HT1080 (cell line): ENCODE measurements at places on chromosomes 7 and 10.

GRCh38 chr7:124072603-124073309 lies 39.9 kb upstream of the TMEM229A start:
- DNase-seq = peak; percentile 78

DNA sequence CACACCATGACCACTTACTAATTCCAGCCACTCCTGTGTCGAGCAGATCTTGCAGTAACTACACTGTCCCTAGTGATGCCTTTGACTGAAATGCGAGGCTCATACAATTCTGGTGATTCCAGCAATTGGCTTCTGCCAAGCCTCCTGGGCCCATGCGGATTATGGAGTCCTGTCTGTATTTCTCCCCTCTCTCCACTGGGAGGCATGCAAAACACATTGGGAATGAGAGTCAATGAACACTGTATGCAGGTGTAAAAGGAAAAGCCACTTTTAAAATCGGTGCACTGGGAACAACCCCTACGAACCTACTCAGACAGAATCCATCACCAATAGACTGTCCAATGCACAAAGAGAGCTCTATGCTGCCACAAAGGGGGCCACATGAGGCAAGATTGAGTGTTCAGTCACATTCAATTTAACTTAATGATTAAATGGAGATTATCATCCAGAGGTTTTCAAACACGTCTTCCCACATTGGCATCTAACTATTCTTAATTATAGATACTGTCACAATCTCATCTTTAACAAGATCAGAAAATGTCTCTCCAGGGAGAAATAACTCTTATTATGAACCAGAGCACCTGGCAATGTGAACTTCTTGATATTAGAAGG lies 550.6 kb downstream of the GLRX3 start:
- DNase-seq = no peak

- no peak for DNase-seq
Observed at GRCh38 chr7:123612024-123612423, 10.4 kb downstream of the ASB15 start.

GRCh38 chr7:156703209-156703608 lies 62.6 kb downstream of the RNF32 start:
- no peak for DNase-seq

DNA sequence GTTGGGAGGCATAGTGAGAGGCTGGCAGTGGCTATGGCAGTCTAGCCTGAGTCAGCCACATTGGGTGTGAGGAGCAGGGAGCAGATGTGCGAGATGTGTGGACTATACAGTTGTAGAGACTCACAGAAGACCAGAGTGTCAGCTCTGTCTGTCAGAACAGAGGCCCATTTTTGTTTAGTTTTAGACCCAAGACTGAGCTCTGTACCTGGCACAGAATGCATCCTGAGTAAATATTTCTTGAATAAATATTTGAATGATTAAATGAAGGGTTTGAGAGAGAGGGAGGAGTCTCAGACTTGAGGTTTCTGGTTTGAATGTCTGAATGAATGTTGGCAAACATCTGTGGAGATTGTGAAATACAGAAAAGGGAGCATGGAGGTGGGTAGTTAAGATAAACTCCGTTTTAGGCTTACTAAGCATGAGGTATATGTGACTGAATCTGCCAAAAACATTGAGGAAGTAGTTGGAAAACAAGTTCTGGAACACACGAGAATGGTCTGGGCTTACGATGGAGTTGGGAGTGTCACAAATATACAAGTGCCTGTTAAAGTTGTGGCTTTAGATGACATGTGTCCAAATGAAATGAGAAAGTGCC lies 3.6 kb downstream of the SEC23IP start:
- DNase-seq = peak; percentile 42

- no peak for DNase-seq
Observed at GRCh38 chr7:25173184-25173583, 48.1 kb upstream of the CYCS start.

DNA sequence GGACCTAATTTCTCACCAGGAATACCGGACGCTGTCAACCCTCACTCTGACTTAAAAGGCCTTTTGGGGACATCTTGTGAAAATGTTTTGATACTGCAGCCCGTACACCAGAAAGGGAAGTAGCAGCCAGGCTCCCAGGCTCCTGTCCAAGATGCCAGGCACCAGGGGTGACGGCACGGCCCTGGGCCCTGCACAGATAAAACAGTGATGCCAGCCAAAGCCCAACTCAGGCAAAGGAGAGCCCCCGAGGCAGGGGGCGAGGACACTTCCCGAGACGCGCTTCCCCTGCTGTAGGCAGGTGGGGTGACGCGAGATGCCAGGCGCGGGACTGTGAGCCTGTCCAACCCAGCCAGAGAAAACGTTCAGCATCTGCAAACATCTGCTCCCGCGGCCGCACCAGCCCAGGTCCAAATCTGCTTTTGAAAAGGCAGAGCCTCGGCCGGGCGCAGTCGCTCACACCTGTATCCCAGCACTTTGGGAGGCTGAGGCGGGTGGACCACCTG lies 15.7 kb downstream of the ZFAND2A start:
- DNase-seq = no peak

- no peak for DNase-seq
Observed at GRCh38 chr10:34689053-34689452, 126.0 kb downstream of the PARD3 start.

- DNase-seq = no peak
Observed at GRCh38 chr7:139264220-139264619, 33.2 kb downstream of the UBN2 start.

- no peak for DNase-seq
Observed at GRCh38 chr7:141407893-141408292, 143.3 kb upstream of the AGK start.

GRCh38 chr7:31529103-31529502 lies 15.2 kb downstream of the ITPRID1 start:
- no peak for DNase-seq

- no peak for DNase-seq
Observed at GRCh38 chr7:118214833-118215182, 9.7 kb upstream of the ANKRD7 start.

- DNase-seq = no peak
Observed at GRCh38 chr7:81924494-81924893, 154.6 kb upstream of the HGF start.

DNA sequence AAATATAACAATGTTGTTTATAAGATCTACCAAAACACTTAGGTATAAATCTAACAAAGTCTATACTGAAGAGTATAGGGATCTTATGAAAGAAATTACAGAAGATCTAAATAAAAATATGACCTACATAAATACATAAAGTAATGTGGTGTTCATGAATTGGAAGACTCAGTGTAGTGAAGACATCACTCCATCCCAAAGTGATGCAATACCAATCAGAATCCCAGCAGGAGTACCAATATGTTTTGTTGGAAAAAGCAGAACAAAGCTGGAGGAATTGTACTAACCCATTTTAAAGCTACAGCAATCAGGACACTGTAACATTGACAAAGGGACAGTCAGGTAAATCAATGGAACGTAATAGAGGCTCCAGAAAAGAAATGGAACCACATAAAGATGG lies 76.4 kb downstream of the CCSER2 start:
- no peak for DNase-seq

DNA sequence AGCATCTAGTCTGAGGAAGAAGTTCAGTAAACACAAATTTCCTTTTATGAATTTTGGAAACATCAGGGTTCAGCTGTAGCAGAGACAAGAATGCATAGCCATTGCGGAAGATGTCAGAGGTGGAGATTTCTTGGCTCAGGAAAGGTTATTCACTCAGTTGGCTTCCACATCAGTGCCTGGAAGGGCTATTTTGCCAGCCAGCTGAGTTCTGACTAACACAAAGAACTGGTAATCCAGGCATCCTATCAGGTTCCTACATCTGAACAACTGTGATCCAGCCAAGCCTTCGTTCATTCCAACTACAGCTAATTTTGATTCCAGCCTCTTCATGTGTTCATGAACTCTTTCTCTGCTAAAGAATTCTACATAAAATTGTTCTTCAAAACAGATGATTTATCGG lies 965.6 kb downstream of the XPNPEP1 start:
- DNase-seq = peak; percentile 13

GRCh38 chr7:27900006-27900405 lies 160.0 kb downstream of the TAX1BP1 start:
- DNase-seq = no peak

- no peak for DNase-seq
Observed at GRCh38 chr10:51669041-51669440, 30.4 kb downstream of the CSTF2T start.

DNA sequence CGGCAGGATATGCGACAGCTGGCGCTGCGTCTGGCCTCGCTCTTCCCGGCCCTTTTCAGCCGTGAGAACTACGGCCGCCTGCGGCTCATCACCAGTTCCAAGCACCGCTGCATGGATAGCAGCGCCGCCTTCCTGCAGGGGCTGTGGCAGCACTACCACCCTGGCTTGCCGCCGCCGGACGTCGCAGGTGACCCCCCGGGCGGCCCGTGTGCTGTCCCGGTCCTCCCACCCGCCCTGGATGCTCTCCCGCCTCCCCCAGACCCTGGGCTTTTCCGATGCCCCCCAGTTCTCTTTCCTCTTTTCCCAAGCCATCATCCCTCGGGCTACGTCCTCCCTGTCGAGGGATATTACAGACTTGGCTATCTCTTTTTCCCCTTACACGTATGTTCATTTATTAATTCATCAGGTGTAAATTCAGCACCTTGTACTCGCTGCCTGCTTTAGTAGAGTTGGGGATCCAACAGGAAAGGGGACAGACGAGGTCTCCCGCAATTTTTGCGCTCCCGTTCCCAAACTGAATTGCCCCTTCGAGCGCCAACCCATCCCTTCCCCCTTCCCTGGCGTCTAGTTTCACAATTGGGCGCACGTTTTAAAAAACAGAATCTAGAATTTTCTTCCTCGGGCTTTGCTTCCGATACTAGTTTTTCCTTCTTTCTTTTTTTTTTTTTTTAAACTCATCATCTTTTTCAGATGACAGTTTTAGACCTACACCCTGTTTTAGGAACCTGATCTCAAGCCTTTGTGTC lies 846 bp downstream of the MINPP1 start:
- DNase-seq = peak; percentile 51

GRCh38 chr7:31796375-31796774 lies 109.4 kb downstream of the PPP1R17 start:
- DNase-seq = no peak

DNA sequence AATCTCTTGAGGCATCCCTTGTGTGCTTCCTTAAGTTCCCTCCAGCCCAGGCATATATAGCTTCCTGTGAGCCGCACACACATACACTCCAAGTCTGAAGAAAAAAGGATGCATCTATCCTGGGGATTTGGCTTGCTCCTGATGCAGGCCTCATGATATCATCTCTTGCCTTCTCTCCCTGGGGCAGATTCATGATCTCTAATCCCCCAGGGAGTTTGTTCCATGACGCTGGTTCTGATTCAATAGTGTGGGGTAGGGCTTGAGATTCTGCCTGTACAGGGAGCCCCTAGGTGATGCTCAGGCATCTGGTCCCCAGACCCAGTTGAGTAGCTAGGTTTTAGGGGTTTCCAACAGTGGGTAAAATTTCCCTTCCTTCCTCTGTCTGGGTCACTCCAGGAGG lies 1.5 kb downstream of the PON1 start:
- DNase-seq = no peak

DNA sequence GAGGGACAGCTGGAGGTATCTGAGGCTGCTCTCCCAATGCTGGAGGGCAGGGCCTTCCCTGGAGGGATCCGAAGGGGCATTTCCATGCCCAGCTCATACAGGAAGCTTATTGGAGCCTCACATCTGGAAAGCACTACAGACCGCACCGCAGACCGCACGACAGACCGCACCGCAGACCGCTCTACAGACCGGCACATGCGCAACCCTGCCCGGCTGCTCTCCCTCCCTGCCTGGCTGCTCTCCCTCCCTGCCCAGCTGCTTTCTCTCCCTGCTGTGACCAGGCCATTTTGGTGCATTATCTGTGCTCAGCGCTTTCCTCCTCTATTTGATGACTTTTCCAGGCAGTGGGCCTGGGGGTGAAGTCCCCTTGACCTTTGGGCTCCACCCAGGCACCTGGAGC lies 39.6 kb upstream of the EN2 start:
- no peak for DNase-seq

GRCh38 chr7:133742709-133743538 lies 384.2 kb upstream of the LRGUK start:
- DNase-seq = peak; percentile 10

- no peak for DNase-seq
Observed at GRCh38 chr10:133475821-133476640, 22.3 kb downstream of the SCART1 start.

DNA sequence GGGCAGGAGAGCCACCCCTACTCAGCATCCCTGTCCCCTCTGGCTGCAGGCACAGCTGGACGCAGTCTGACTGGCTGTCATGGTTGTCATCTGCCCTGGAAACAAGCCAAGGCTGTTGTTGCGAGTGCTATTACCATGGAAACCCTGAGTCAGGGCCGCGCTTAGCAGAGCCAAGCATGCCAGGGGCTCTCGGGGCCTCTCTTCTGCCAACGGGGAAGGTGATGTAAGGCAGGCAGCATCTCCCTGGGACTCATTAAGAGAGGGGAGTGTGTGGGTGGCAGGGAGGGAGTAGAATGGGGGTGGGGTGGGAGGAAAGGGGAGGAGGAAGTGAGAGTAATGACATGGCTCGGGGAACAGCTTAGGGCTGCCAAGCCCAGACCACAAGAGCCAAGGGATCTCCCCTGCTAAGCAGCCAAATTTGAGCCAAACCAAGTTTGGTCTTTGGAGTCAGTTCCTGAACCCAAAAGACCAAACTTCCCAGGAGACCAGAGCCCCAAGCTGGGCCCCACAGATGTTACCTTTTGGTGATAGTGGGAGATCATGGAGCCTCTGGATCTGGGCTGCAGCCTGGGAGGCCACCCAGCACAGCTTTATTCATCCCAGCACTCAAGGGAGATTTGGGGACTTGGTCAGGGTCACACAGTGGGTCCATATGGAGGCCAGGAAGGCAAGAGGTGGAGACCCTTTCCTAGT lies 67.6 kb downstream of the TMEM130 start:
- peak; percentile 24 for DNase-seq

- DNase-seq = no peak
Observed at GRCh38 chr10:51699145-51699474, 285 bp downstream of the CSTF2T start.

GRCh38 chr7:27409776-27410175 lies 167.2 kb downstream of the EVX1 start:
- peak; percentile 62 for DNase-seq

GRCh38 chr10:49170632-49171325 lies 17.4 kb downstream of the TMEM273 start:
- no peak for DNase-seq

- peak; percentile 56 for DNase-seq
Observed at GRCh38 chr10:15898046-15898445, 37.7 kb upstream of the MINDY3 start.

DNA sequence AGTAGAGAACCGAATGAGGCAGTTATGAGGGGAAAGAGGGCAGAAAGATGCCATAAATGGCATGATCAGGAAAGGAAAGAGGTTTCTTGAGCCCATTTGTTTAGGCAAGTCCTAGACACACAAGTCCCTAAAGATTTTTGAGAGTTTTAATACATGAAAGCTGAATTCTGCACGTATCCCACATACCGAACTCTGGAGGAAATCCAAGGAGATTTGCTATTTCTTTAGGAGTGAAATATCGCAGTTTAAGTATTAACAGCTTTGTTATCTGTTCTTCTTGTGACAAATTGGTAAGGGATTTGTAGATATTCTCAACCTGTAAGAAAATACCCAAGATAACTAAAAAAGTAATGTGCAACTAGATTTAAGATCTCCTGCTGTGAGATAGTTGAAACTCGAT lies 23.7 kb upstream of the CUBN start:
- DNase-seq = no peak

- DNase-seq = no peak
Observed at GRCh38 chr10:119477444-119477843, 65.1 kb downstream of the RGS10 start.
